Activated T-helper 1 cell treated with Interleukin-2 at 50 U/mL for 16 hours (primary cell): ENCODE measurements at places on chromosomes 4 and X.

- no peak for DNase-seq
Observed at GRCh38 chr4:37431417-37431743, 186.8 kb downstream of the NWD2 start.

- no peak for DNase-seq
Observed at GRCh38 chr4:74376888-74377483, 12.0 kb downstream of the EREG start.

DNA sequence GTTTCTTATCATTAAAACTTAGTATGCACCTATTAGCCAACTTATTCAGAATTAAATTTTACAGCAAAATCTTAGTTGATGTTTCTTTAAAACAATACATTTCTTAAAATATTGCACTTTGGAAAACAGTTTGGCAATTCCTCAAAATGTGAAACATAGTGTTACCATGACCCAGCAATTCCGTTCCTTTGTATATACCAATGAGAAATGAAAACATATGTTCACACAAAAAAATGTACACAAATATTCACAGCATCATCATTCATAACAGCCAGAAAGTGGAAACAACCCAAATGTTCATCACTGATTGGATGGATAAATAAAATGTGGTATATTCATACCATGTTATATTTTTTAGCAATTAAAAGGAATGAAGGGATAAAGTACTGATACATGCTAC lies 50.2 kb downstream of the WDR44 start:
- no peak for DNase-seq

GRCh38 chr4:140800666-140801065 lies 44.5 kb upstream of the TBC1D9 start:
- DNase-seq = no peak

GRCh38 chrX:138847930-138848329 lies 136.4 kb upstream of the FGF13 start:
- DNase-seq = no peak

GRCh38 chr4:3329887-3330286 lies 37.1 kb downstream of the RGS12 start:
- DNase-seq = no peak

DNA sequence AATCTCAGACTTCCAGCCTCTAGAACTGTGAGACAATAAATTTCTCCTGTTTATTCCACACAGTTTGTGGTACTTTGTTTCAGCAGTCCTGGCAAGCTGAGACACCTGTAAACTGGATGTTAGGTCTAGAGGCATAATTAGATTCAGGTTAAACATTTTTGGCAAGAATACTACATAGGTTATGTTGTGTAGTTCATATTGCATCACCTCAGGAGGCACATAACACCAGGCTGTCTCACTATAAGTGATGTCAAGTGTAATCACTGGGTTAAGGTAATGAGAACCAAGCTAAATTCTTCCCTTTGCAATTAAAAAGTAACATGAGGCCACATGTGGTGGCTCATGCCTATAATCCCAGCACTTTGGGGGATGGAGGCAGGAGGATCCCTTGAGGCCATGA lies 214.2 kb downstream of the ZNF674 start:
- no peak for DNase-seq

- DNase-seq = no peak
Observed at GRCh38 chrX:45601052-45601451, 400.4 kb upstream of the DIPK2B start.

DNA sequence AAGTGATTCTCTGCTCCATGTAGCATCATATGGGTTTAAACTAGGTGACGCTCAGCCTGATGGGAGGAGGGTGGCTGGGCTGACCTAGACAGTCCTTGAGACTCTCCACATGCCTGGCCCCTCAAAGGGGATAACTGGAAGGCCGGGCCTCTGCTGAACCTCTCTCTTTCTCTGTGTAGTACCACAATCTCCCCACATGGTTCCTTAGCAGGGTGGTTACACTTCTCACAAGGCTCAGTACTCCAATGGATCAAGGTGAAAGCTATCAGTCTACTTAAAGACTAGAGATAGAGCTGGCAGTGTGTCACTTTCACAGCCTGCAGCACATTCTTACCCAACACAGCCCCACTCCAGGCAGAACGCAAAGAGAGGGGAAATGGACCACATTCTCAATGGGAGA lies 80.4 kb downstream of the LDB2 start:
- DNase-seq = no peak

GRCh38 chrX:57573754-57574153 lies 18.1 kb upstream of the ZXDB start:
- DNase-seq = no peak

- DNase-seq = no peak
Observed at GRCh38 chr4:54802336-54802735, 144.6 kb downstream of the KIT start.

- no peak for DNase-seq
Observed at GRCh38 chrX:130828641-130829040, 74.4 kb downstream of the ENOX2 start.

DNA sequence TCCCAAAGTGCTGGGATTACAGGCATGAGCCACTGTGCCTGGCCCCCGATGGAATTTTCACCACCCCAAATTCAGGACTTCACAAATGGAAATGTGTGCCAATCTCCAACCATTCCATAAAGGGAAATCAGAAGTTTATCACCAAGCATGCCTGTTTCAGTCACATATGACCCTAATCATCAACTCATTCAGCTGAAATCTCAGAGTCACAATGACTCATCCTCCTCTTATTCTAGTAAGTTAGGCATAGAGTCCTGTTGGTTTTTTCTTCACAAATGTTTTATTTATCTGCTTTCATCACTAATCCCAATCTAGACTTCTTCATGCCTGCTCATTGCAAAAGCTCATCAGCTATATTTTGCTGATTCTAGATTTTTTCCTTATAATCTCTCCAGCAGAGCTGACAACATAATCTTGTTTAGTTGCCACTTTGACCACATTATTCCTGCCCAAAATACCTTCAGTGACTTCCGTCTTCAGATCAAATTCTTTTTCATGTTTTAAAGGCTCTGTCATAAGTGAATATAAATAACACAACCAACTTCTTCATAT lies 83.3 kb downstream of the SLC7A11 start:
- no peak for DNase-seq

DNA sequence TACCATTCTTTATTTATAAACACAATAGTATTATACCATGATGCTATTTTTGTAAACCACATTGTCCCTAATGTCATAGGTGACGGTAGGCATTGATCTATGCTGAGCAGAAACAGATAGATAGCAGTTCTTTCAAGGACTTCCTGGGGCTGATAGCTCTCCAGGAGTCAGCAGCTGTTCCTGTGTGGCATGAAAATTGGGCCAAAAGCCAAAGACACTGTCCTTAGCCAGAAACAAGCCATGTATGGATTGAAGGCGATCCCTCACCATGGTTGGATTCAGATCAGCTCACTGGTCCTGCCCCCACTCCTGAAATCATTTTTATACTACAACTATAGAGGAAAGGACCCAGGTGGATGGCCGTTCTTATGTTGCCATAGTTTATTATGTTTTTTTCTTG lies 53.6 kb downstream of the DDX60 start:
- DNase-seq = no peak

DNA sequence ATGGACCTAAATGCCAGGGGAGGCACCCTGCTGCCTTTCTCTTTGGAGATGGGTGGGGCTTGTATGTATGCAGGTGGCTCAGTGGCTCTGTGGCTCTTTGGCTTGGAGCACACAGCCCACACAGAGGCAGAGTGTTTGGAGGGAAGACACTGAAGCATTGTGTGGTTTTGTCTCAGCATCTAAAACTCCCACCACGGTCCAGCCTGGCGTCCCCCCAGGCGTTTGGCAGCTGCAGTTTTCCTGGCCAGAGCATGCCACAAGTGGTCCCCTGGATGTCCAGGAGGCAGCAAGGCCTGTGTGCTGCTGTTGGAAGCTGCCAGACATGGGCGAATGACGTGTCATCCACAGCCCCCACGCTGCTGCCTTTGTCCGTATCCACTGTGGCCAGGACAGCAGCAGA lies 32.2 kb upstream of the PSAPL1 start:
- no peak for DNase-seq

DNA sequence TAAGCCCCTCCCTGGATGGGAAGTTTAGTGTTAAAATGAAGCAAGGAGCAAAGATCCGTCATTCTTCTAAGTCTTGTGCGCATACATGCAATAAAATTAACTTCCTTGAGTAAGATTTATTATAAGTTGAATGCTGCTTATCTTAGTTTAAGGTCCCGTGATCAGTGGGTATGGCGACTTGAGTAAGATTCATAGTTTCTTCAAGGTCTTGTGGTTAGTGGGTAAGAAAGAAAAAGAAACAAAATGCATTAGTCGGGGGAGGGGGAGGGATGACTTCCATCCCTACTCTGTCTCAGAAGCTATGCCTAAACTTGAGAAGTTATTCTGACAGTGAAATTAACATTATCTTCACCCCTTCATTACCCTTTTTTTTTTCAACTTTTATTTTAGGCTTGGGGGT lies 127.3 kb upstream of the MAGEB16 start:
- no peak for DNase-seq

DNA sequence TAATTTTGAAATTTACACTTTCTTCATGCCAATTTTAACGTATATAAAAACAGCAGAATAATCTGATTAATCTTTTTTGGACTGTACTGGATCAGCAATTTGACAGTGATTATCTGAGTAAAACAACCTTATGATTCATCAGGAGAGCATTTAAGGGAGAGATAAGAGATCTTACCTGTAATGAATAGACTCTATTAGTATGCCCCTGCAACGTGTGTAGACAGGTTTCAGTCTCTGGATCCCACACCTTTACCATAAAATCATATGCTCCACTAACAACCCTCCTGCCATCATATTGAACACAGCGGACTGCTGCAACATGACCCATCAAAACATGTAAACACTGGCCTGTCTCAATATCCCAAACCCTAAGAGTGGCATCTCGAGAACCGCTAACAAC lies 210.1 kb downstream of the FBXW7 start:
- DNase-seq = no peak

- no peak for DNase-seq
Observed at GRCh38 chr4:94500685-94501084, 48.9 kb downstream of the PDLIM5 start.

DNA sequence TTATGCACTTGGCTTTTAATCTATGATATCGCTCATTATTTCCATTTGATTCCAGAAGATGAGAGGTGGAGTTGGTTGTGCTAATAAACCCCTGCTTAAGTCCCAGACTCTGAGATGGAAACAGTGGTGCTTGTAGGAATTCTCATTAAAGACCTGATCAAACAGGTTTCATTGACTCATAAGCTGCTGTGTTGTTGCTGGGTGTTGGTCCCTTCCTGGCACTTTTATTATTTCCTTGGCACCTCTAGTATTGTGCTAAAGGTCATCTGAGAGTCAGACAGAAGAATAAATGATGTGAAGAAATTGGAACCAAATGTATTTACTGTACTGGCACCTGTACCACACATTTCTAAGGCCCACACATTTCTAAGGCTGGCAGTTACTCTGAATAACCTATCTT lies 544.7 kb upstream of the NR3C2 start:
- no peak for DNase-seq

DNA sequence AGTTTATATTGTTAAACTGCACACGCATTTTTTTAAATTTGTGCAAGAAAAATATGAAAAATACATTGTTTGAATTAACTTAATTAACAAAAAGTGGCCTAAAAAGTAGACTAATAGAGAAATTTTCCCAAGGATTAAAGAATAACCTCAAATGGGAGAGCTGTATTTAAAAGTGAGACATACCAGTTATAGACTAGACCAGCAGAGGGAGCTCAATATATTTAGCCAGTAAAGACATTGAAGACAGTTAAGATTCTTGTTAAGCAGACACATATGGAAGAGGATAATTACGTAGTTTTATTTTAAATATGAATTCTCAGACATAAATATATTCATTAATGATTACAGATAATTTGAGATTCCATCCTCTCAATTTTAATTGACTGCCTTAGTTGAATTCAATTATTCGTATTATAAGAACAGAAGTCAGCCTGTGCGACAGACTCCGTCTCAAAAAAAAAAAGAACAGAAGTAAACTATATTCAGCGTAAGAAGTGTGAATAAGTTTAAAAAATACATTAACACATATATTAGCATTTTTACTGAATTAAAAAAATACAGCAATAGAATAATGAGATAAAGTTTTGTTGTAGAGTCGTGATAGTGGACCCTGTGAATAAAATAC lies 64.8 kb downstream of the GLRA3 start:
- DNase-seq = no peak

DNA sequence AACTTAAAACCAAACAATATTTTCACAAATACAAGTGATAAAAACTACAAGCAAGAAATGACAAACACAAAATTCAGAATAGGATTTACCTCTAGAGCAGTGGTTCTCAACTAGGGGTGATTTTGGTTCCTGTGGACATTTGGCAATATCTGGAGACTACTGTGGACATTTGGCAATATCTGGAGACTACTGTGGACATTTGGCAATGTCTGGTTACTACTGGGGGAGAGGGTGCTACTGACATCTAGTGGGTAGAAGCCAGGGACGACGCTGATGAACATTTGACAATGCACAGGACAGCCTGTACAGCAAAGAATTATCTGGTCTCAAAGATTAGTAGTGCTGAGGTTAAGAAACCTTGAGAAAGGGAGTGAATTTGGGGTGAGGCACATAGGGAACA lies 169.8 kb downstream of the CLCN4 start:
- no peak for DNase-seq

DNA sequence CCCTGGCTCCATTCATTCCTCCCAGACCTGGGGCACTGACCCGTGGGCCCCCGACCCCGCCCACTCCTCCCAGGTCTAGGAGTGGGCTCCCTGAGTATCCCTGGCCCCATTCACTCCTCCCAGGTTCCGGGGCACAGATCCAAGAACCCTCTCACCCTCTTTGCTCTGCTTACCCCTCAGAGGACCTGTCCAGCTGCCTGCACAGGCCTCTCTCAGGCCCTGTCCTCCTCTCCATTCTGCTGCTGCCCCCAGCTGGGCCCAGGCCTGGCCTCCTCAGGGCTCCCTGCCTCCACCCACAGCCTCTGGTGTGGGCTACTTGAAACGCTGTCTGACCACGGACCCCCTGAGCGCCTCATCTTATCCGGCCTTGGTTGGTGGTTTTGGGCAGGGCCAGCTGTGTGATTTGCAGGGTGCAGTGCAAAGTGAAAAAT lies 217.7 kb upstream of the PSAPL1 start:
- DNase-seq = no peak

- no peak for DNase-seq
Observed at GRCh38 chr4:160701671-160702070, 1462.1 kb downstream of the FSTL5 start.

DNA sequence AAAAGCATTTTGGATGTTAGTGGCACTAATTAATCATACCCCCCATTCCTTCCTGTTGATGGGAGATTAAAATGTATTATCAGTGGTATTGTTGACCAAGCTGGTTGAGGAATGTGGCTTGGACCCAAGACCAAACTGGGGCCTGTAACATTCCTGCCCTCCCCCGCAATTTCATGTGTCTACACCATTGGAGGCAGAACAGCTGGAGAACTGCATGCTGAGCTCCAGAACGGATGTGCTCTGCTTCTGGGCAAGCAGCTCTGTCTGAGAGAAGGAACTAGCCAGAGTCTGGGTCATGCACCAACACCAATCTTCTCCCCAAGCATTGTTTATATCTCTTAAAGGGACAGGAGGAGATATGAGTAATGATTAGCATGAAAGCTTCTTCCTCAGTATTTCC lies 185.5 kb downstream of the CEP135 start:
- DNase-seq = no peak
